ENCODE measurements at places on chromosomes 7 and 10. TPM values are rescaled to one million over a fixed set of nuclear protein-coding genes. Genes with fewer than 3 reads are reported as not detected.
A peak's percentile ranks its signal among the peaks of the same experiment; 100 is the strongest.

GRCh38 chr7:107157091-107157490 is 11.7 kb upstream of the HBP1 start:
- no peak for DNase-seq

DNA sequence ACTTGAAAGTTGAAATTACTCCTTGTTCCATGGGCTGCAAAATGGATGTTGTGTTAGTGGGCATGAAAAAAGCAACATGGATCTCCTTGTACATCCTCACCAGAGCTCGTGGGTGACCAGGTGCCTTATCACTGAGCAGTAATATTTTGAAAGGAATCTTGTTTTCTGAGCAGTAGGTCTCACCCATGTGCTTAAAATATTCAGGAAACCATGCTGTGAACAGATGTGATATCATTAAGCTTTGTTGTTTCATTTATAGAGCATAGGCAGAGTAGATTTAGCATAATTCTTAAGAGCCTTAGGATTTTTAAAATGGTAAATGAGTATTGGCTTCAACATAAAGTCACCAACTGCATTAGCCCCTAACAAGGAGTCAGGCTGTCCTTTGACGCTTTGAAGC is 316.6 kb downstream of the TYW1 start:
- DNase-seq = no peak

ZNF467 gene
- total RNA-seq = 1.4 TPM

GRCh38 chr10:34808801-34809745 is 6.0 kb downstream of the PARD3 start:
- peak; percentile 41 for DNase-seq

NYAP1 gene
- 36.6 TPM for total RNA-seq

- DNase-seq = no peak
Observed at GRCh38 chr7:138024343-138024691, 22.4 kb upstream of the CREB3L2 start.

DNA sequence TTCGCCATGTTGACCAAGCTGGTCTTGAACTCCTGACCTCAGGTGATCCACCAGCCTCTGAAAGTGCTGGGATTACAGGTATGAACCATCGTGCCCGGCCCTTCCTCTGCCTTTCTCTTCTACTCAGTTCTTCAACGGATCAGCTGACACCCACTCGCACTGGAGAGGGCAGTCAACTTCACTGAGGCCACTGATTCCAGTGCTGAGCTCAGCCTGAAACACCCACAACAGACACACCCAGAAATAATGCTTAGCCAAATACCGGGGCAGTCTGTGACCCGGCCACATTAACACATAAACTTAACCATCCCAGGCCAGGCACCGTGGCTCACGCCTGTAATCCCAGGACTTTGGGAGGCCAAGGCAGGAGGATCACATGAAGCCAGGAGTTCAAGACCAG is 119.3 kb upstream of the CHST15 start:
- no peak for DNase-seq

ANXA8L1 gene
- not detected for total RNA-seq

MRC1 gene
- total RNA-seq = 7.9 TPM

DNA sequence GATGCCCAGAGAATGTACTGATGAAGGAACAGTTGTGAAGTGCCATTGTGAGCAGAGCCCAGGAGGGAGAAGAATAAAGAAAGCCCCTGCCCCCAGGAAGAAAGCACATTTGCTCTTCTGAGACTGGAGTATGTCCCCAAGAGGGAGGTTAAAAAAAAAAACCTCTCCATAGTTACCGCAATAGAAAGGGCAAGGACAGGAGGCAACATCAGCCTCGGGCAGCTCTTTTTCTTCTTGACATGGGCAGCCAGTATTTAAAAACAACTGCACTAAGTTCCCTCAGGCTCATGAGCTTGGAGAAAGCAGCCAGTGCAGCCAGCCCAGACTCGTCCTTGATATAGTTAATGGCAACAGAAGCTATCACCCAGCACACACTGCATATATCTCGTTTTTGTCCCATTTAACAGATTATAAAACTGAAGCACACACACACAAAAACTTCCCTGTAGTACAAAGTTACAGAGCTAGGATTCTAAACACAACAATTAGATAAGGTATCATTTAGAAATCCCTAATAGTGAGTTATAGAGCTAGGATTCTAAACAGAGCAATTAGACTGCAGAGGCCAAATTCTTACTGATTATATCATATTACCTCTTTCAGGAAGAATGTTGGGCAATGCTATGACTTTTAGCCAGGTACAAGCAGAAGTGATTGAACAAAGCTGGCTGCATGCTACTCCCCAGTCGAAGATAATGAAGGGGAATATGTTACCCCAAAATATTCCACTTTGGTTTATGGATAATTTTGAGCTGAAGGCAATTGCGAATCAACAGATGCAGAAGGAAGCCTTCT is 823.5 kb downstream of the GRID1 start:
- no peak for DNase-seq

C7orf33 gene
- not detected for total RNA-seq

DNA sequence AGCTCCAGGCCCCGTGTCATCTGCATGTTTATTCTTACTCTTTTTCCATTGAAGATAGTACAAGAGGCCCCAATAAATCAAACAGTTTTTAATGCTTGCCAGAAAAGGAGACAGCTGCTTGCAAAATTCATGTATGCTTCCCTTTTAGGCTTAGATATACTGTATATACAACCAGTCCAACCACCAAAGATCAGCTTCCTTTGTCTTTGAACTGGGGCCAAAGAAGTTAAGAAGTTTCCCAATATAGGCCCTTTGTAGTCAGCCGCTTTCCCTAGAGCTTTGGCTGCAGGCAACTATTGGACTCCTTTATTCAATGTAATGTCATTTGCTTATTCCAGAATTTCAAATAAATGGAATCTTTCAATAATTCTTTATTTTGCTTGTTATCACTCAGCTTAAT is 1395.0 kb downstream of the GATA3 start:
- no peak for DNase-seq

DNA sequence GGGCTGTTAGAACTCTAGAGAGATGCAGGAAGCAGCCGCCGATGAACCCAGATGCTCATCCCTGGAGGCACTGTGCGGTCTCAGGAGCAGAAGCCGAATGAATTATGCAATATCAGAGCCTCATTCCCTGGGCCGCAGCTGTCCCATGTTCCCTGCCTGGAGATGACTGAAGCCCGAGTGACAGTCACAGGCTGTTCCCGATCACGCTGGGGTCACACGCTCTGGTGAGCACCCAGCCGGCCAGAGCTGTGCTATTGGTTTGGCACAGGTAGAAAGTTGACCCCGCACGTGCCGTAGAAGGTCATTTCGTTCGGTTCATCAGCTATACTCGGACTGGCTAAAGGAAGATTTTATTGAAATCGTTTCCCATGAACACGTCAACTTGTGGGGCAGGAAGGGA is 140.5 kb upstream of the SH2B2 start:
- peak; percentile 71 for DNase-seq

DNA sequence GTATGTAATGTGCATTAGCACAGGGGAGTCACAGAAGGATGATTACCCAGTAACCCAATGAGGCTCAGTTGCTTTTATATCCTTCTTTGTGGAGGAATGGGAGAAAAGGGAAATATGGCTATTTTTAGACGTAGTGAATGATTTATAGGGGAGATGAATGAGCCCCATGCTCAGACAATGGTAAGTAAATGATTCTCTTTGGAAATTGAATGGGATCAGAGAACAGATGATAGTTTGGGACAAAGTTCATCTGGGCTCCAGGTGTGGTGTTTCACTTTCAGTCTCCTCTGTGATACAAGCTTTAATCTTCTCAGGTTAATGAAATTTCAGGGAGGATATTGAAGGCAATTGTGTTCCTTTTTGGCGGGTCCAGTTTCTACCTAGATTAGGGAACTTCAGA is 63.0 kb upstream of the MPP7 start:
- DNase-seq = no peak

DNA sequence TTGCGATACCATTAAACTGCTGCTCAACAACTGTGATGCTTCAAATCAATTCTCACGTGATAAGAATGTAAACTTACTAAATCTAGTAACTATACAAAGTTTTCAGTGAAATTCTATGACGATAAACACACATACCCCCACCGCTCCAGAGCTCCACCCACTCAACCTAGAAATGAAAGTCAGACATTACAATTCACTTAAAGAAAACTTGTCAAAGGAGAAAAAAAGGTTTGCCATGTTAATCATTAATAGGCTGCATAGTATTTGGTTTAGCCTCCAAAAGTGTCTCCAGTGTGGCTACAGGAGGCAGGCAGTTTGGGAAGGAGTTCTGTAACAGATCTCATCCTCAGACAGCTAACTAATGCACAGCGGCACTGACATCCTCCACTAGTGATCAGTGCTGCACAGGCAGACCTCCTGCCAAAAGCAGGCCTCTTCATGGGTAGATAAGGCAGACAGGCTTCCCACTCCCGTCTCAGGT is 3.1 kb downstream of the HERPUD2 start:
- no peak for DNase-seq

GRCh38 chr10:58517491-58518355 is 5.1 kb downstream of the BICC1 start:
- no peak for DNase-seq

DNA sequence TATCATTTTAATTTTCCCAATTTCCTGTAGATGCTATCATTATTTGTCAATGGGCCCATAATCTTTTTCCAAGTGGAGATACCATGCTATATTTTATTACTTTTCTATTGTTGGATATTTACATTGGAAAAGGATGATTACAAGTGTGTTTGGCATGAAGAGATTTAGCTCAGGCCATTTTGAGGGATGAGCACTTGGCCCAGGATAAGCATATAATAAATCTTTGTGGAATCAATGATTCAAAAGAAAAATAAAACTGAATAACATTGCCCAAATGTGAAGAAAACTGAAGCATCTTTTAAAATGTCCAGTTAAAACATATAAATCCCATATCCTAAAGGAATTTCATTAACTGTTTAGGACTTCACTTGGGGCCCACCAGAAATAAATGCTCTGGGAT is 260.9 kb upstream of the BMPER start:
- no peak for DNase-seq

ACTR3C gene
- total RNA-seq = not detected

OR13A1 gene
- 0.44 TPM for total RNA-seq

GRCh38 chr7:116583653-116584052 is 58.8 kb downstream of the CAV1 start:
- DNase-seq = no peak

PIK3AP1 gene
- total RNA-seq = 0.49 TPM

GRCh38 chr10:30812018-30812851 is 182.7 kb upstream of the LYZL2 start:
- no peak for DNase-seq

DNA sequence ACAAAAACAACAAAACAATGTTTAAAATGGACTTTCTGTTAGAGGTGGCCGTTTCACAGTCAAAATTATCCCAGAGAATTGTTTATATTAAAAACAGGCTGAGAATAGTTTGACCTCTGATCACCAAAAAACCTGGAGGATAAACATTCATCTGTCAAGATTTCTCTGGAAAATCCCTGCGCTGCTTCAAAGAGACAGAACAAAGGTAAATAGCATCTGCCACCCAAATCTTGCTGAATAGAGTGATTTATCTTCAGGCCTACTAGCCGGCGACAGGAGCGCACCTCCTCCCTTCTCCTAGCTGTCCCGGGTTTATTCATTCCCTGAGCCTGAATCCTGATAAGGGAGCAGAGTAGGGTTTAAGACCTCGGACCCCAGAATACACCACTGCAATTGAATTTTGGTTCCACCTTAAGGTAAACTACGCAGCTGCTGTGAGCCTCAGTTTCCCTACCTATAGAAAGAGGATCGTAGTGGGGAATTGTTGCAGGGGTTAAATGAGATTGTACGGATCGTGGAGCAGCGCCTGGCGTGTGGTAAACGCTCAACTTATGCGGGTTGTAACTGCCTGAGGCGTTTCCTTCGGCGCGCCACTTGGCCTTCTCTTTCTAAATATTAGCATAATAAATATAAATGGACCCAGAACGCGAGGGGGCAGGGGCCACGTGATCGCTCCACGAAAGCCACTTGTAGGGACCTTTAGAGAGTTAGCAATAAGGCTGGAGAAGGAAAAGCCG is 498 bp upstream of the ST7 start:
- peak; percentile 64 for DNase-seq

OLAH gene
- total RNA-seq = not detected

SLC26A3 gene
- not detected for total RNA-seq

DNA sequence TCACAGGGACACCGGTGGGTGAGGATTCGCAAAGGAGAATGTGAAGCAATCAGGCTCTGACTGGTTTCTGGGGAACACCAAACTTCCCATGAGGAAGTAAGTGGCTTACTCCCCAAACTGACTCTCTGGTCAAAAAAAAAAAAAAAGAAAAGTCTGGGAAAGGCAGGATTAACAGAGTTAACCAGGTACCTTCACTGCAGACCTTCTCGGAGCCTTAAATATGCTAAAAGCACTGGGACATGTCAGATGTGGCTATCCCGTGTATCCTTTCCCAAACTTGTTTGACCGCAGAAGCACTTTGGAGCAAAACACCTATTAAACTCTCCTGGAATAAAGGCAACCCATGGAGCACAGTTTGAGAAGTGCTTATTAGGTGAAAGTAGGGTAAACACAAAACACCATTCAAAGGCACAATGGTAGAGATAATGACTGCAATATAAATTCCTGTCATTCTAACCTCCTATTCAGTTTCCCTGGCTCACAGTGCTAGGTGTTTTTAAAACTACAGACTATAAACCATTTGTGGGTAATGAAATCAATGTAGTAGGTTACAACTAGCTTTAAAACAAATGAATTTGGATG is 44.1 kb upstream of the MXI1 start:
- DNase-seq = no peak

GRCh38 chr10:86319676-86320075 is 46.9 kb downstream of the GRID1 start:
- DNase-seq = no peak

PILRA gene
- total RNA-seq = 12.5 TPM

GRCh38 chr7:816751-817671 is 15.3 kb upstream of the SUN1 start:
- DNase-seq = no peak

SERPINE1 gene
- not detected for total RNA-seq

EBLN1 gene
- not detected for total RNA-seq

DNA sequence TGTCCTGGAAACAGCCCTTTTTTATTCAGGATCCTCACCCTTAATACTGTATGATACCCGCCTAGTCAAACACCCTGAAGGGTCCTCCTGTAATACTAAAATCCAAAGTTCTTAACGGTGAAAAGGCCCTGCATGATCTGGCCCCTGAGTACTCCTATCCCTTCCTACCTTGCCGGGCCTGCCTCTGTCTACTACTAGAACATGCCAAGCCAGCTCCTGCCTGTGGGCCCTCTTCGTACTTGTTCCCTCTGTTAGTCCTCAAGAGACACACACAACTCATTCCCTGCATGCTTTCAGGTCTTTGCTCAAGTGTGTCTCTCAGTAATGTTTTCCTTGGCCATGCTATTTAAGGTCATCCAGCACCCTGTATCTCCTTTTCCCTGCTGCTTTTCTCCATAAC is 5.0 kb upstream of the WAPL start:
- no peak for DNase-seq

DNA sequence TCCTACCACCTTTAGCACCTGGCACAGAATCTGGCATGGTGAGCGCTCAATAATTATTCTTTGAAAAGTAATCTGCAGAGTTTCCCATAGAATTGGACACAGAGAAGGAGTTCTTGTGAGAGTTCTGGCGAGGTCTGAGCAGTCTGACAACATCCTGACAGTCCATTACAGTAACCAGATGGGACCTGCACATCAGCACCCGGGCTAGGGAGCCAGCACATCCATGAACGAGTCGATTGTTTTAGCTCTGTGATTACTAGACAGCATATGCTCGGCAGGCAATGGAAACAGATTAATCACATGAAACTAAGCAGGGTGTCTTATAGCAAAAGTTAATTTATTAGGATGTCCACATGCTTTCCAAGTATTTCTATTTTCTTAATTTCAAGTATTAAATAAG is 96.7 kb downstream of the SEMA3D start:
- DNase-seq = peak; percentile 19

SPDYE11 gene
- total RNA-seq = 0.25 TPM

HTR5A gene
- 0.20 TPM for total RNA-seq

GRCh38 chr10:95531058-95531809 is 29.9 kb downstream of the SORBS1 start:
- no peak for DNase-seq
